ENCODE measurements at places on chromosomes 7 and 10.

DNA sequence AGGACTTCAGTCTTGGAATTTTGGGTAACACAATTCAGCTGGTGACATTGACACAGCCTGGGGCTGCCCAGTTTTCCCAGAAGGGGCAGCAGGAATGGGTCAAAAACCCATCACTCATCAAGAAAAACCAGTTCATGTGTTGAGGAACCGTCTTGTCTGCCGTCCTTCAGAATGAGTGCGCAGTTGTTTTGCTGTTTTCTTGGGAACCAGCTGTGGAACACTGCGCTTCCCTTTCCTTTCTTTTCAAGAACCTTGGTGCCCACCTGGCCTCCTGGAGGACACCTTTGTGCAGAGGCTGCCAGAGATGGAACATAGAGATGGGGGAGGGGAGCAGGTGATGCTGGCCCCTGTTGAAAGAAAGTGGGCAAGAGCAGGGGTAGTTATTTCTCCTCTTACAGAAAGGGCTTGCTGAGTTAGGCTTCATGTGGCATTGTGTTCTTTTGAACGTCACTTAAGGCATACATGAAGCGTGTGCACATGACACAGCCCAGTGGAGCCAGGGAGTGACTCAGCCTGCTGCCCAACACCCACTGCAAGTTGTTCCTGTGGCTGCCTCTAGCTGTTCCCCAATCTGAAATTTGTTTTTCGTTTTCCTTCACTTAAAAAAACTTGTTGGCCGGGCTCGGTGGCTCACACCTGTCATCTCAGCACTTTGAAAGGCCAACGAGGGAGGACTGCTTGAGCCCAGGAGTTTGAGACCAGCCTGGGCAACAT is 87.4 kb upstream of the TNS3 start:
- DNase-seq = peak; percentile 93

GRCh38 chr10:60989400-60989876 is 45.5 kb upstream of the RHOBTB1 start:
- peak; percentile 78 for DNase-seq

DNA sequence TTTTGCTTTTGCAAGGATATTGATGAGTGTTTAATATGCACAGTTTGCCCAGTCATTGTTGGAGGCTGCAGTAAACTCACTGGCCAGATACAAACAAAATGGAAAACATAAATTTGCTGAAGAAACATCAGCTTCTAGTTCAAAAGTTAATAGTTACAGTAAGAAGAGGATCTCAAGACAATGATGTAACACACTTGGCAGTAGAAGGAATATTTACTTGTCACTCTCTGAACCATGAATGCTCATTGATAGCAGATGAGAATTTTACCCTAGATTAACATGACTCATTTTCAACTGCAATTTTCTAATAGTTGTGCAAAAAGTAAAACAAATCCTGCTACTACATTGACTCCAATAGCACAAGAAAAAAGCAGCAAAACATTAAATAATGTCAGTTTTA is 47.7 kb downstream of the VWC2 start:
- DNase-seq = no peak

DNA sequence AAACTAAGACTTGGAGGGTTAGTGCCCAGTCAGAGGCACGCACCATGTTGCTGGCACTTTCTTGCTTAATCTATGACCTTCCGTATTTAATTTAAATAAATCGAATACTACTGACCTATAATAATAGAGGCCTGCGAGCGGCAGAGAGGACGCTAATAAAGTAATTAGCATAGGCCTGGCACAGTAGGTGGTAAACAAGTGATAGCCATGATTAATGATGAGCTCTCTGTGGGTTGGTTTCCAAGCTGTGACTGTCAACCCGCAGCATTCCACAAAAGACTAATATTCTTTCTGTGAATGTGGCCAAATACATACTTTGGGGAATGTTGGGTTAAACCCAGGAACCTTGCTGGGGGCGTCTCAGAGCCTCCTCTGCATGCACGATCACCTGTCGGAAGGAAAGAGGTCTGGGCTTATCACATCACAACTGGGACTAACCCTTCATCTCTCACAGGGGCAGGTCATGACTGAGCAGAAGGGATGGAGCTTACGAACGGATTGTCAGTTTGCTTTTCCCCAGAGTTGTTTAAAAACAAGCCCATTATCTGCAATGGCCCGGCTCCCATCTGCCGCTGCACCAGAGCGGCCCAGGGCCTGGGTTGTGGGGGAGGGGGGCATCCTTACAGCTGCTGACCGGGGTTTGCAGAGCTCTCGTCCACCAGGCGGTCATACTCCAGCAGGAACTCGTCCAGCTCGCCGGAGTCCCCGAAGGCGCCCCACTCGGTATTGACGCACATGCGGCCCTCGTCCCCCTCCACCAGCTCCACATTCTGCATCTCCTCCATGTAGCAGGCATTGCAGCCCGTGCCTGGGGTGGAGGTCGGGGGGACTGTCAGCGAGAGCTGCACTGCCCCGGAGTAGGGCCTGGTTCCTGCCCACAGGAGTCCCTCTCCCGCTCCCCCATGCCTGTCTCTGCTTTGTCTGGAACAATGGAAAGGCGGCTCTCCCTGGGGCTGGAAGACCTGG is 6.2 kb upstream of the MYL7 start:
- no peak for DNase-seq

DNA sequence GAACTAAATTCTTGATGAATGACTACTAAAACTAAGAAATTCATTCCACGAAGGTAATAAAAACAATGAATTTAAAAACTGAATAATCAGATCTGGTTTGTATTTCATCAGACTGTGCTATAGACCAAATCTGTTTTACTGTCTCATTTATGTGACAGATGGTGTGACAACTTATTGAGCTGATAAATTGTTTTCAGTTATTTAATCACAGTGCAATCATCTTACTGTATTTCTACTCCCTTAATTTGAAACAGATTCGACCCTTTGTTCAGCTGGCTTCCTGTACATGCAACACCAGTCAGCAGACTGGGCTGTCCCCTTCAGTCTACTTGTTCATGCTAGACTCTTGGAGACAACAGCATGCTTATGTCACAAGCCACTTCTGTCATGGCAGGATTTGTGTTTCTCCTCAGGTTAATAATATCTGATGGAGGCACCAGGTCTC is 150.9 kb downstream of the MBL2 start:
- no peak for DNase-seq

GRCh38 chr7:74657692-74658177 is at the start of gene GTF2I:
Gene GTF2I, plus strand, starts transcription at chr7:74657718. Its CDS starts 31,411 bp downstream, at chr7:74689129.
- no peak for DNase-seq

- no peak for DNase-seq
Observed at GRCh38 chr10:70967591-70968587, 79.5 kb upstream of the PCBD1 start.

GRCh38 chr7:12571691-12572090 is 1.2 kb downstream of the SCIN start:
- no peak for DNase-seq

DNA sequence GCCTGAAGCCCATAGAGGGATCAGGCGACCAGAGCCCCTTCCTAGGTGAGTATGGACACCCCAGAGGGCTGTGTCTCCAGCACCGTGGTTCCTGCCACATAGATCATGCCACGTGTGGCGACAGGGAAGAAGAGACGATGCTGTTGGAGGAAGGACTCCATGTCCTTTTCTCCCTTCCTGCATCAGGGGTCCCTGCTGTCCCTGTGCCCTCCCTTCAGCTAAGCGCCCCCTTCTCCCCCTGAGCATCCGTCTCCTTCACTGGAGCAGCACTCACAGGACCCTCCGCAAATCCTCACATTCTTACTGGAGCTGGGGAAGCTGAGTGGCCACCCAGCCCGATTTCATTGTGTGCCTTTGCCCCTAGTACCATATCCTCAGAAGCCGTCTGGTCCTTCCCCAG is 85.6 kb upstream of the NPS start:
- no peak for DNase-seq

DNA sequence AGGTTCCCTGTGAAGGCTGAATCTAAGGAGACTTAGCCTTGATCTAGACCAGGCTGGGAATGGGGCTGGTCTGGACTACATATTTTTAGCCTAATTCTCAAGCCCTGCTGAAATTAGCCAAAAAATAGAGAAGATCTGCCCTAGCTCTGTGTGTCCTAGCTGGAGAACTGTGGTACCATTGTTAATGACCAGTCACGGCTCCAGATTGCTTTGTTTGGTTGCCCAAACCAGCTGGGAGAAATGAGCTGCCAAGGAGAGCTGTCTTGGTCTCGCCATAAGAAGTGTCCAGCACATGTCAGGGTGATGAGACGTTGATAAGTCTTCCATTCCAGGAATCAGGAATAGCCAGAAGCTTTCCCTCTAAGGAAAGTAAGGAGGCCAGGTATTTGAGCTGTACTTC is 20.7 kb downstream of the GBX1 start:
- DNase-seq = no peak

GRCh38 chr10:2610946-2611345 is 456.4 kb upstream of the PFKP start:
- no peak for DNase-seq

DNA sequence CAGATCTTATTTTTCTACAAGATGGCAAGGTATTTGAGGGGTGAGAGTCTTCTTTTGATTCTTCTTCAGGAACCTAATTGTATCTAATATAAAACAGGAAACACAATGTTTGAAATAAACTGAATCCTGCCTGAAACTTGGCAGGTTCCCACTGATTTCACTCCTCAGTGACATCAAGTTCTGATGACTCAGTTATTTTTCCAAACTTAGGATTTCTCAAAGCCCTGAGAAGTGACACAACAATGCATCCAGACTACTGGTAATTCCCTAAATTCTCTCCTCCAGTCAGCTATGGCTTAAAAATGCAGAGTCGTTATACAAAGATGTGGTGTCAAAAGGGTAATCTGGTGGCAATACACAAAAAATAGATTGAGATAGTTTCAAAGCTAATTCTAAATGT is 80.9 kb downstream of the ABLIM1 start:
- peak; percentile 76 for DNase-seq

GRCh38 chr7:121186746-121187145 is 142.1 kb upstream of the WNT16 start:
- DNase-seq = no peak

DNA sequence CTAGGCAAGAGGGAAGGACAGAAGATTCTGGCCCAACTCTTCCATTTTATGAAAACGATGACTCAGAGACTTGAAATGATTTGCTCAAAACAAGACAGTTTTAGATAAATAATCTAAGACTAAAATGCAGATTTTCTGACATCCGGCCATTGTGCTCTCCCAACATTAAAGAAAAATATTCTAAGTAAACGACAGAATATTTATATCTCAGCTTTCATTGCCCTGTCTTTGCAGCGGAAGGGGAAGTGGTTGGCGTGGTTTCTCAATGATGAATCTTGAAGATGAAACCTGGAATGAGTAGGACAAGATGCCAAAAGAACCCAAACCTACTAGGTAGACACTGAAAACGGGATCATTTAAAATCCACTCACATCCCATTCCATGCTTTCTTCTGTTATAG is 28.9 kb upstream of the NPY start:
- DNase-seq = no peak

- no peak for DNase-seq
Observed at GRCh38 chr7:106534271-106534846, 126.6 kb downstream of the CCDC71L start.

DNA sequence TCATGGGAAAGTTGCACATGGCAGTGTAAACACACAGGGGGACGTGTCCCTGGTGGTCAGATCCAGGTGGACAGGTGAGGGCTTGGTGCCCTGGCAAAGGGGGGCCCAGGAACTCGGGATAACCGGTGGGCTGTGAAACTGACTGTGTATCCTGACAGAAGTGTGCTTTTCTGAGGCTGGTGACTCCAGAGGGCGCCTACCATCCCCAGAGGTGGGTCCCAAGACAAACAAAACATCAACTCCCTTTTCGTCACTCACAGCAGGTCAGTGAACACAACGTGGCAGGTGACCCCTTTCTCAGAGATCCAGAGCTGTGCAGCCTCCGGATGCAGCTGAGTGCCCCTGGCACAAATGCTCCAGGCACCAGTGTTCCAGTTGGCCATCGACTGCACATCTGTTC is 56.0 kb upstream of the DDC start:
- DNase-seq = no peak

DNA sequence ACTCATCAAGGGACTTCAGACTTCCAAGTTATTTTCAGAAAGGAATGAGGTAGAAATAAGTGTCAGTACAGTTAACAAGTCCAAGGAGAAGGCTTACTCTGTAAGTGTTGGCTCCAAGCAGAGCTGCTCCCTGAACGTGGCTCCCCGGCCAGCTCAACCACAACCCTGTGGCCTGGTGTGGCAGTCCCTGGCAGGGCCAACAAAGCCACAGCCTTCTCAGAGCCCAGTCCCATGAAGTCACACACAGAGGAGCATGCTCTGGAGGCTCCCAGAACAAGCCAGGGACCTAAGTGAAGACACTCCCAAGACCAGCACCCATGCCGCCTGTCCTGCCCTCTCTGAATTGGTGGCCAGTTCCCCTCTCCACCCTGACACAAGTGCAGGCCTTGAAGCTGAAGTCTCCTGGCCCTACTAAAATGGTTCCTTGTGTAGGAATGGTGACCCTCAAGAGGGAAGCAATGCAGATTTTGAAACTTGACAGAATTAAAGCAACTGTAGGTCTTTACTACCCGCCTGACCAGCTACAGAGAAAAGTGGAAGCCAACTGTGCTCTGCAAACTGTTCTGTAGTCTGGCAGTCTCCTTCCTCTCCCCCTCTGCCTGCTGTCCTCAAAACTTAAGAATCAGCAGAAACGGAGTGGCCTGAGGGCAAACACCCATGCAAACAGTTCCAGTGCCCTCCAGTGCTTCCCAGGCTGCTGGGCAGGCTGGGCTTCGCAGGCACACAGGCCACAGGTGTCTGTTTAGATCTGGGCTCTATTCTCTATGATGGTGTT is 51.1 kb downstream of the NOD1 start:
- no peak for DNase-seq

DNA sequence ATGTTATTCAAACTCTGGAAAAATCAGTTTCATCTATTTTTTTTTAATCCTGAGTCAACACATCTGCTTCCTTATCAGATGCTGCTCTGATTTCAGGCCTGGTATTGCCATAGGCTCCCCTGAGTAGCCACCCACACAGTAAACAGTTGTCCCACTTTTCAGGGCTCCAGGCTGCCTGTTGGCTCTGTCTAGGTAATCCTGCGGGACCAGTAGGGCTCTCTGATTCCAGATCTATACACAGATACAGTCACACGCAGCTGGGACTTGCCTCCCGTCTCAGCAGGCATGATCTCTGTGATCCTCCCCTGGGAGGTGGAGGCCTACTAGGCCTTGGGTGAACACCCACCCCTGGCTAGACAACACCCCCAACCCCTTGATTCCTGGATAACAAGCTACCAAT is 206.1 kb downstream of the CREB5 start:
- no peak for DNase-seq

Measured in epithelial cell of esophagus (primary cell).